ENCODE measurements at places on chromosomes 11 and 22.
A peak's percentile ranks its signal among the peaks of the same experiment; 100 is the strongest.

DNA sequence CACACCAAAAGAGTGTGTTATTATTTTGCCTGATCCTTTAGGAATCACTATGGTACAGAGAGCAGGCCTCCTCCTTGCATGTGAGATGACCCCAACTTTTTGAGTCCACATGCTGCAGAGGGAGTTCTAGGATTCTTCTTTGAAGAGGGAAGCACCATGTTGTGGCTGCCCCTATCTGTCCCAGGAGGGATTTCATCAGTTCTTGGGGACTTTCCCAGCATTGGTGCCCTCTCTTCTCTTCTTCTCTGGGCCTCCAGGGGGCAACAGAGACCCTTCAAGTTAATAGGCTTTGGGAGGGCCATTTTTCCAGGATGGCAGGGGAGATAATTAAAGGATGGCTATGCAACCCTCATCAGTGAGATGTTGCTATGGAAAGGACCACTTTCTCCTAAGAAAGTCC, 3.6 kb downstream of the MMP1 start:
- DNase-seq, result peak; percentile 48

- DNase-seq, result no peak
Observed at GRCh38 chr11:20042045-20042639, 118.1 kb downstream of the DBX1 start.

- no peak for DNase-seq
Observed at GRCh38 chr11:17505146-17505545, 28.5 kb upstream of the ABCC8 start.

DNA sequence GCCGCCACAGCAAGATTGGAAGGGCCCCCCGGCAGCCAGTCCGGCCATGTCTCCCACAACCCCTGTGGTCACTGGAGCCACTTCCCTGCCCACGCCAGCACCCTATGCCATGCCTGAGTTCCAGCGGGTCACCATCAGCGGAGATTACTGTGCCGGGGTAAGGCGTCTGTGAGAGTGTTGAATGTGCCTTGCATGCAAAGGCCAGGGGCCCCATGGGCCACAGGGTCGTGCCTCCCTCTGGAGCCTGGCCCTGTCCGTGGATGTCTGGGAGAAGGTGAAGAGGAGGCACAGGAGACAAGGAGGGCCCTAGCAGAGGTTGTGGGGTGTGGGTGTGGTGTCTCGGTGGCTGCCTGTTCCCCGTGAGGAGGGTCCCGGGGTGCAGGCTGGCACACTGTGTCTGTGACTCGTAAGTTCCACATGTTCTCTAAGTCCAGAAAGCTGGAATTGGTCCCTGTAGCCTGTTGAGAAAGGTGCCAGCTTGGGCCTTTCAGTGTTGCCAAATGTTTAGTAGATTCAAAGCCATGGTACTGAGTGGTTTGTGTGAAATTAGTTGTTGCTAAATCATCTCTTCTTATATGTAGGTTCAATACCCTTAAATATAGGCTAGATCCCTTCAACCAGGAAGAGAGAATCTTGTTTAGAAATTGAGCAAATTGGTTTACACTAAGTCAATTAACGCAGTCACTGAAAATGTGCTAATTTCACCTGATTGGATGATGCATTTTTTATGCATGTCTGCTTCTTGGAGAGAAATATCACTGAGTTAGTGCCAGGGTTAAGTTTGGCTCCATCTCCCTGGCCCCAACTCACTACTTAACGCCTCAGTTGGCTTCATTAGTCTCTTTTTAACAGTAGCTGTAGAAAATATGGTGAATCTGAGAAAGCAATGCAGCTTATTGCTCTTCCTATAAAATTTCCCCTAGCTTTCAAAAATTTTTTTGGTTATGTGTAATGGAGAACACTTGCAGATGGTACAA, 23.8 kb downstream of the AMPD3 start:
- no peak for DNase-seq

DNA sequence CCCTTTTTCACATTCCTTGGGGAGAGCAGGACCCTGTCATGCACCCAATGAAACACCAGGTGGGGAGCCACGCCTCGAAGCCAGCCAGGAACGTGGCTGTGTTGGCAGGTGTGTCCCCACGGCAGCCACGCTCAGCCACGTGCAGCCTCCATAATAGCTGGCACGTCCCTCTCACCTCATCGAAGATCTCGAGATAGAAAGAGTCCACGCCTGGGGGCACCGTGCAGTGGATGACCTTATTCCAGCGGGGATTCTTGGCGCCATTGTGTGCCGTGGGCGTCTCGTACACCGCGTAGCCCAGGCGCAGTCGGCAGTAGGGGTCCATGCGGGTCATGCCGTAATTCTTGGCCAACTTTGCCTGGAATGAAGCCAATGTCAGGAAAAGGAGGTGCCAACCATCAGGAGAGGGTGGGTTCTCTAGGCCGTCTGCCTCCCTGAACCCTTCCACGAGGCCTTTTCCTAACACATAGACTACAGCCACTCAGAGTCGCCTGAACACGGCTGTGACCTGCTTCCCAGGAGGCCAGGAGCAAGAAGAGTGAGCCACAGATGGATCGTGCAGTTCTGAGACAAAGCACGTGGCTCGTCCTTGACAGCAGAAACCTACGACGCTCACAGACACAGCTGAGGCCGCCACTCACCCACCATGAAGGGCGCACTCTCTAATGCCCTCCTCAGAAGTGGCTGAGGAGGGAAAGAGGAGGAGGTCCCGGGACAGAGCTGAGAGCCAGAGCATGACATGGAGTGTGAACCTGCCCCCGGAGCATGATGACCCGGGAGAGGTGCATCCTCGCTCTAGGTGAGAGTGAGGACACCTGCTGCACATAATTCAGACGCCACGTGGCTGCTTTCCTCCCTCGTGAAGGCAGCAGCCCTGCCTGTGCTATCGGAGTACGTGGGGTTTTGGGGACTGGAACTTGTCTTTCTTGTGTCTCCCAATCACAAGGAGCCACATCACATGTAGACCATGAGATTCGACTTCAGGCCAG, 19.1 kb downstream of the TOLLIP start:
- DNase-seq, result no peak

DNA sequence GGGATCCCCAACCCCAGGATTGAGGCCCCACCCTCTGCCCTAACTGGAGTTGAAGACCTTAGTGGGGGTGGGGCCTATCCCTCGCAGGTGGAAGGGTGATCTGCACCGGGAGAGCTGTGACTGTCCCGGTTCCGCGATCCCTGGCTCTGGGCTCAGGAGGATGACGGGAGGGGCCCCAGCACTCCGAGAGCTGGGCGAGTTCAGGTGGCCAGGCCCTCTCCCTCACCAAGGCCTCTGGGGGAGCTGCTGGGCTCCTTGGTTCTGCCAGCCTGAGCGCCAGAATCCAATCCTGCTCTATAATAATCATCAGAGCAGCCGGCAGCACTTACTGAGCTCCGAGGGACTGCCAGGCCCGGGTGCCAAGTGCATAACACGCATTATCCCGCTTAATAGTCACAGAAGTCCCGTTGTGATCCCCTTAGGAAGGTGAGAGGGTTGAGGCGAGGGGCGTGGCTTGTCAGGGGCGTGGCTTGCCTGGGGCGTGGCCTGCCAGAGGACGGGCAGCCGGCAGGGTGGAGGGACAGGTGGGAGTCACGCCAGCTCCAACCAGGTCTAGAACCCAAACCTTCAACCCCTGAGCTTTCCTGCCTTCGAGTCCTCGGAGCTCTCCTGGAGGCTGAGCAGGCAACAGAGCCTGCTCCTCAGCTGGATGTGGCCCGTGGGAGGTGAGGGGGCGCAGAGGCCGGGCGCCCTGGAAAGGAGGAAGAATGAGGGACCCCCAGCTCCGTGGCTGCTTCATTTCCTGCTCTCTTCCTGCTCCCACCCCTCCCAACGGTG, 7.3 kb upstream of the SYT7 start:
- DNase-seq, result peak; percentile 63

GRCh38 chr11:47188259-47188658, 2.0 kb upstream of the PACSIN3 start:
- no peak for DNase-seq

All from germinal center (tissue), 1 donor.